ENCODE measurements at places on chromosomes 2 and 18.
A peak's percentile ranks its signal among the peaks of the same experiment; 100 is the strongest.

- DNase-seq, result no peak
Observed at GRCh38 chr2:190343536-190344275, at the start of gene INPP1. Gene INPP1, plus strand, starts transcription at chr2:190343589. Its CDS starts 16,514 bp downstream, at chr2:190360103.

- DNase-seq, result no peak
Observed at GRCh38 chr2:210028178-210028577, 25.7 kb downstream of the RPE start.

DNA sequence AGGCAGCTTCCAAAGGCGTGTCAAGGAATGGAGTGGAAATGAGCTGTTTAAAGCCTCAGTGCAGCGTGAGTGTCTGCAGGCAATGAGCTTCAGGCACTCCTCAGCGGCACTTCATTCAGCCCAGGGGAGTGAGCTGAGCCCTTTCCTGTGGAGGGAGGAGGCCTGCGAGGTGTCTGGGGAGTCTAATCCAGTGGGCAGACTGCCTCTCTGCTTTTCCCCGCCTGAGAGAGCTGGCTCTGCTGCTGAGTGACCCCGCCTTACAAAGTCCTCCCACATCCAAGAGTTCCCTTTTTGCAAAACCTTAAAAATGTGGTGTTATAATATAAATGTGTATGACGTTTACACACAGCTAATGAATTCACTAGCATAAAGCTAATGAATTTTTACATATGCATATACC lies 7.0 kb upstream of the LDLRAD4 start:
- peak; percentile 55 for DNase-seq

- DNase-seq, result no peak
Observed at GRCh38 chr2:96631804-96632435, 6.2 kb downstream of the KANSL3 start.

DNA sequence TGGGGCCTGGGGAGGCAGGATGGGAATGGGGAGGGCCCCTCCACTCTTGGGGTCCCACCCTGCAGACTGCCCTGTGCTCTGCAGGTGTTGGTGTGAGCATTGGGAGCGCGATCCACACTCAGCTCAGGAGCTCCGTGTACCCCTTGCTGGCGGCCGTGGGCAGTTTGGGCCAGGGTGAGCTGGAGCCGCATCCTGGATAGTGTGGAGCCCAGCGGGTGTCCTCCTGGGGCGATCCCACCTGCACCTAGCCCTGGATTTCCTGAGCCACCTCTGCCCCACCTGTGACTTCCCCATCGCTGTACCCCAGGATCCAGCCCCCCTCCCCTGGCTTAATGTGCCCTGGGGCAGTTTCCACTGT lies 2.6 kb downstream of the PROM2 start:
- no peak for DNase-seq

DNA sequence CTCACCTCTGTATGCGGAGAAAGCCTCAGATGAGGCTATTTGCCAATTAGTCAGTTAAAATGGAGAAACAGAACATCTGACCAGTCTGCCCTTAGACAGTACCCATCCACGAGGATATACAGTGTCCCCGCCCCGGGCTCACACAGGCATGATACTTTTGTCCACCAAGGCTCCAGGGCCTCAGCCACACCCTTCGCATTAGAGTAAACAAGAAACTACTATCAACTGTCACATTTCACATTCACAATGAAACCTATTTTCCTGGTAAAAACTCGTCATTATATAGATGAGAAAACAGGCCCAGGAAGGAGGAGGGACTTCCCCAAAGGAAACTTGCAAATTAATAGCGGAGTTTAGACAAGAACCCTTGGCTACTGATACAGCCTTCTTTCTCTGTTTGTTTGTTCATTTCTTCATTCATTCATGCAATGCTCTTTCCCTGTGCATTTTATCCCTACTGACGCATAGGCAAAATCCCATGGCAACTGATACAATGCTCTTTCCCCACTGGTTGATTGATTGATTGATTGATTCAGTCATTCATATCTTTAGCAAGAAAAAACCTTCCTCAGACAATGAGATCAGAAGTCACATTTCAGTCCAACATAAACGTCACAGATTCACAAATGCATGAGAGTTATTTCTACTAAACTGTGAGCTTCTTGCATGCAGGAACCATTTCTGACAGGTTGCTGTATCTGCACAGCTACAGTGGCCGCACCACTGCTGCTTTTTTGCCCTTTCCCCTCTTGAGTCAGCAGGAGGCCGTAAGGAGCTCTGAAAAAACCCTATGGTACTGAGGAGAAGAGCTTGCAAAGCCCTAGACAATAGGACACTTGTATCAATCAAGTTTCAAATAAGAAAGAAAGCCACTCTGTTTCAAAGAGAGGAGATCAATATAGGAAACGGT lies 777.1 kb downstream of the RNF144A start:
- DNase-seq, result peak; percentile 66

DNA sequence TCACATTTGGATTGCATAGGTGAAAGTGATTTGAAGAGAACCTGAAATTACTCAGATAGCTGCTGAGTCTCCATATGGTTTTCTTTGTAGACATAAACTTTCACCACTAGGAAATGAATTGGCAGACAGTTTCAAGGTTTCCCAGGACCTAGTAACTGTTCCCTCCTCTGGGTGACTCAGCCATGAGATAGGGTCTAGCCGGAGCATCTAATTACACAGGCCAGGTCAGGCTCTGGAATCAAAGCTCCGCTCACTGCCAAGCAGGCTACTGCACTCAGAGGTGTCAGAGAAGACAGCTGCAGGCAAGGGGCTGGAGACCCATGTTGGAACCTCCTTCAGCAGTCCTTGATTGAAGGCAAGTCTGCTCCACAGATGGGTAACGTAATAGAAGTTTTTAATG lies 429.2 kb downstream of the TNS1 start:
- DNase-seq, result no peak

DNA sequence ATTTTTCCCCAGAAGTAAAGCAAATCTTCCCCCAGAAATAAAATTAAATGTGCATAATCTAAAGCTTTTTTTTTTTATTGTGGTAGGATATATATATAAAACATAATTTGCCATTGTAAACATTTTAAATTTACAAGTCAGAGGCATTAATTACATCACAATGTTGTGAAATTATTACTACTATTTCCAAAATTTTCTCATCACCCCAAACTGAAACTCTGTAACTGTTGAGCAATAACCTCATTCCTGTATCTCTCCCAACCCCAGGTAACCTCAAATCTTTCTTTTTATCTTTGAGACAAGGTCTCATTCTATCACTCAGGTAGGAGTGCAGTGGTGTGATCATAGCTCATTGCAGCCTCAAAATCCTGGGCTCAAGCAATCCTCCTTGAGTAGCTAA lies 11.2 kb downstream of the MRPL19 start:
- no peak for DNase-seq

GRCh38 chr18:79965119-79965902 lies 868 bp downstream of the HSBP1L1 start:
- no peak for DNase-seq

DNA sequence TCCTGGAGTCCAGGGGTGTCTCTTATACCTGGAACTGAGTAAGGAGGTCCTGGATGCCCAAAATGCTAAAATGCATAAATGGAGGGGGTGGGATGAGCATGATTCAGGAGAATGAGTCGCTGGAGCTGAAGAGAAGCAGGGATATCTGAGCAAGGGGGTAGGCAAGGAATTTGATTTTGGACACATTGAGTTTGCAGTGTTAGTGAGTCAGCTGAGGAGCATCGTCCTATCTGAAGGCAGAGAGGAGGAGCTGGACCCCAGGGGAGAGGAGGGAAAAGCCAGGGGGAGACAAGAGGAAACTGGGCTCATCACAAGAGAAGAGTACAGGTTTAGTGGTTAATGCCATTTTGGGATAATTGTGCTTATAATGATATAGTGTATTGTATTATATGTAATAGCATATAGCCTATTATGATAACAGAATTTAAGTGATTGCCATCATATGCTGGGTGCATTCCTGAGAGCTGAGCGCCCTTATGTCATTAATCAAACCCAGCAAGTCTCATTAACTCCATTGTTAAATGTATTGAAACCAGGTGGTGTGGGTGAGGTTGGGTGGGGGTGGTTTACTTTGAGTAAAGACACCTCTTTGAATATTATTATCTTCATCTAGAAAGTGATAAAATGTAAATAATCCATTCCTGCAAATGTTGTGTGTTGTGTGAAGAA lies 12.4 kb downstream of the EHD3 start:
- no peak for DNase-seq

GRCh38 chr2:233600386-233600785 lies 17.0 kb upstream of the UGT1A8 start:
- DNase-seq, result no peak

DNA sequence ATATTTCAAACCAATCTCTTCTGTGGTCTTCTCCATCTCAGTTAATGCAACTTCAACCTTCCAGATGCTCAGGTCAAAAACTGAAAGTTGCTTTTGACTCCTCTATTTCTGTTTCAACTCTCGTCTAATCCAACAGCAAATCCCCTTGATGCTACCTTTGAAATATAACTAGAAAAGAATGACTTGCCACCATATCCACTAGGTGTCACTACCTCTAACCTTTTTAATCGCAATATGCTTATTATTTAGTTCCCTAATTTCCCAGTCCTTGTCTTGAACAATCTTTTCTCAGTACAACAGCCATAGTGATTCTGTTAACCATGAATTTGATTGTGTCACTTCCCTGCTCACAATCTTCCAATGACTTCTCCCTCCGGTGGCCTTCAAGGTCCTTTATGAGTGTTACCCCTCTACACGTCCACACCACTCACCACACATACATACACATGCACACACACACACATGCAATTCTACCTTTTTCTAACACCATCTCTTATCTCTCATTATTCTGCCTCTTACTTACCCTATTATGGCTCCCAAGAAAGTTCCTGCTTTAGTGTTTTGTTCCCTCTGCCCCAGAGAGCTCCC lies 245.5 kb upstream of the KCNJ3 start:
- no peak for DNase-seq

DNA sequence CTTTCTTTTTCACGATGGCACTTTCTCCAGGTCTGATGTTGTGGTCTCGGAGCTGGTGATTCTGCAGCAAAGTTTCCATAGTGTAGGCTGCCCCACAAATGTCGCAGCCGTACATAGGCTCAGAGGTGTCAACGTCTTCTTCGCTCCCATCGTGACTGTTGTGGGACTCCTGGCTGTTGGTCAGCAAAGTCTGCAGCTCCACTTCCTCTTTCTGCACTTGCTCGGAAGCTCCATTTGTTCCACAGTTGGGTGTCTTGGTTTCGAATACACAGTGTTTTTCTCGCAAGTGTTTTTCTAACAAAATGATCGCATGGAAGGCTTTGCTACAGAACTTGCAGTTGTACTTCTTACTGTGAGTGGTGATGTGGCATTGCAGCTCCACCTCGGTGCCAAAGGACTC lies 126.8 kb downstream of the ZNF521 start:
- no peak for DNase-seq

GRCh38 chr18:13318731-13319501 lies 100.4 kb downstream of the LDLRAD4 start:
- peak; percentile 91 for DNase-seq

DNA sequence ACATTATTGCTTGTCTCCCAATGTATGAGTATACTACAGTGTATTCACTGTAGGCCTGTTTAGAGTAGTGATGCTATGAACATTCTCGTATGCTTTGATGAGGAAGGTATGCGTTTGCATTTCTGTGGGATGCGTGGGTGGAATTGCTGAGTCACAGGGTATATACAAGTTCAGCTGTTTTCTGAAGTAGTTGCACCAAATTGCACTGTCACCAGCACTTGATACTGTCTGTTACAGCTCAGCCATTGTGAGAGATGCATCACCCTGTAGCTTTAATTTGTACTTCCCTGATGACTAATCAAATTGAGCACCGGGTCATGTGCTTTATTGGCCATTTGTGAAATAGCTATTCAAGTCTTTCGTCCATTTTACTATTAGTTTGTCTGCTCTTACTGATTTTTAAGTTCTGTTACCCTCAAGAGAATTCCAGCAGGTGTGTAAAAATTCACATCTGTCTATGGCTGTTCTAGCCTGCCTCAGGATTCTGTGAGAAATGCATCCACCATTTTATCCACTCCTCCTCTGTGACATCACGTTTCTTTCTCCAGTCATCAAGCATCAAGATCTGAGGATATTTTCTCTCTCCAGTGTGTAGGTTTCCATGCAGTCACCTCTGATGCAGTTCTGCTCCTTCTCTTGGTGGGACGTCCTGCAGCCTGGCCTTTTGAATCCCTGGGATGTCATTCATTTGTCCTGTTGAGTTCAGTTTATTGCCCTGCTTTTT lies 72.5 kb downstream of the DGKD start:
- DNase-seq, result no peak

DNA sequence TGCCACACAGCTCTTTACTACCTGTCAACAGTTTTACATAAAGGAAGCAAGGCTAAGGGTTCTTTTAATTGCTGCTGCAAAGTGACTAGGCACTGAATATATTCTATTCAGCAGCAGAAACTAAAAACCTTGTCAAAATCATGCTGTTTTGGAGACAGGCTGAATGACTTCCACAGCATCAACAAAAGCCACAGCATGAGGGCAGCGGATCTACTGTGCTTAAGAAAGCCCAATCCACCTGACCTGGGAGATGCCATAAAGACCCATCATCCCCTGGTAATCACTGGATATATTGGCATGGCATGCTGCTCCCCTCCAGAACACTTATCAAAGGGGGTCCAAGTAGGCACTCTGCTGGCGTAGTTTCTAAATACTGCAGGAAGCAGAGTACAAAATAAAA lies 715.1 kb upstream of the SLC8A1 start:
- no peak for DNase-seq

- no peak for DNase-seq
Observed at GRCh38 chr2:68855550-68855949, 15.6 kb downstream of the BMP10 start.

DNA sequence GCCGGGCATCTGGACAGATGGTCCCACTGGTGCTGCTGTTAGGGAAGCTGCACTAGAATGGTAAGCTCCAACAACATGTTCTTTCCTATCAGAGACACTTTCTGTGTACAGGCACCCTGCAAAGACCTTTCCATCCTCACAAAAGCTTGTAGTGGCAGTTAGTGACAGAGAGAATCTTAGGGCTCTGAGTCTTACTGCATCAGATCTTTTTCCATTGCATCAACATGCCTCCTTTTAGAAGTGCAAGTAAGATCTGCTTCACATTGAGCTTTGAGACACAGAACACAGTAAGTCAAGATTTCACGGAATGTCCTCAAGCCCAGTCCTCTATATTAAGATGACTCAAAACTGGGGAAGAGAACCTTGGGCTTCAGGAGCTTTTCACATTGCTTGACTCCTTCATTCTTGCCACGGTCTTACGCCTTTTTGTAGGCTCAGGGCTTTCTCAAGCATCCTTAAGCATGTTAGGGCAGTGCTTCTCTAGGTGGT lies 52.6 kb downstream of the ARL4C start:
- no peak for DNase-seq

- DNase-seq, result no peak
Observed at GRCh38 chr2:209556354-209556961, 132.6 kb downstream of the MAP2 start.

- DNase-seq, result no peak
Observed at GRCh38 chr2:105373895-105374401, 24.9 kb downstream of the FHL2 start.

- no peak for DNase-seq
Observed at GRCh38 chr2:19872302-19872701, 29.5 kb downstream of the TTC32 start.

DNA sequence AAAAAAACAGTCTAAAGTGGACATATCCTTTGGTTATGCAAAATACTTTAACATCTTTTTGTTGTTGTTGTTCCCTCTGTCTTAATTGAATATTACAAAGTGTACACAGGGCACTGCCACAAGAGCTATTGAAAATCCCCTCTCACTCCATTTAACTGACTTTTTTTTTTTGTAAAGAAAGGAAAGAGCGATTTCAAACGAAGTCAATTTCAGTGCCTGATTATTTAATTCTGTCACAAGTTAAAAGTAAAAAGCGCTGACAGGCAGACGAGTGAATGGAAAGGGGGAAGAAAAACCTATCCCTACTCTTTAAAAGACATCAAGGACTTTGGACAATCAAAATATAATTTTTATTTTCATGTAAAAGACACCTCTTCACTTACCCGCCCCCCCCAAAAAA lies 1.9 kb downstream of the FIGN start:
- no peak for DNase-seq

Data from esophagus muscularis mucosa (tissue), 4 donors.